CD4-positive, alpha-beta T cell treated with Interleukin-6 at 100 ng/mL for 8 hours (primary cell): ENCODE measurements at places on chromosomes 2 and 18.

- no peak for DNase-seq
Observed at GRCh38 chr18:39053571-39053970, 1488.0 kb upstream of the CELF4 start.

- no peak for DNase-seq
Observed at GRCh38 chr2:236078297-236079255, 89.6 kb downstream of the GBX2 start.

DNA sequence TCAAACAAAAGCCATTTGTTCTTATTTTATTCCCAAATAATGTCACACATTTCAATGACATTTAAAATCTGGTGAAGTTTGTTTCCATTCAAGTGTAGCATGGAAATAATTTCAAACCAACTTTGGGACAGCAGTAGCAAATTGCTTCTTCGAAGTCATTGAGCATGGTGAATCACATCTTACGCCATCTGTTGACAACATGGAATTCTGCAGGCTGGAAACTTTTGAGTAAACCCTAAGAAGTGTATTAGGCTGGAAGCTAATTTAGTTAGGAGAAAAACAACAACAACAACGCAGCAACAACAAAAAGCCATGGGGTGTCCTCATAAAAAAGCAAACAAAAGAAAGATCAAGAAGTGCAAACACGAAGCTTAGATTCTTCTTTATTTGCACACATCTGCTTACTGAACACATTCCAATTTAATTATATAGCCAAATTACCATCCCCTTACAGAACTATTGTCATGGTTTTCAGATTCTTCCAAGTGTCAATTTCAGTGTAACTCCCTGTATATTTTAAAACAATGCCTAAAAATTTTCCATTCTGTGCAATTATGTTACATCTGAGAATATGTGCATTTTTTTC is 659.0 kb upstream of the CDH7 start:
- no peak for DNase-seq

GRCh38 chr2:134453476-134453875 is 199.6 kb downstream of the MGAT5 start:
- no peak for DNase-seq

GRCh38 chr2:12552092-12552491 is 164.6 kb upstream of the TRIB2 start:
- DNase-seq, result no peak

- no peak for DNase-seq
Observed at GRCh38 chr2:62547854-62548253, 41.9 kb upstream of the TMEM17 start.

- no peak for DNase-seq
Observed at GRCh38 chr2:147051814-147052213, 793.0 kb upstream of the ACVR2A start.
